ENCODE measurements at places on chromosomes 16 and 17. TPM values are rescaled to one million over a fixed set of nuclear protein-coding genes. Genes with fewer than 3 reads are reported as not detected.

Gene SDR42E1
- 0.52 TPM for total RNA-seq

Gene KRTAP9-8
- total RNA-seq, result not detected

Gene ACSM2A
- total RNA-seq, result not detected

Gene TMEM100
- total RNA-seq, result 13.9 TPM

Gene CIBAR2
- total RNA-seq, result not detected

Gene KIF18B
- 0.49 TPM for total RNA-seq

GRCh38 chr17:69431835-69432234 lies 17.3 kb downstream of the MAP2K6 start:
- H3K27me3 ChIP-seq, result no peaks in the 10 kb centered on the region
- peaks cover 20% of the 10 kb centered on the region for H3K4me1 ChIP-seq
- no peak overlapping the region for H3K27ac ChIP-seq
- no peak for DNase-seq

DNA sequence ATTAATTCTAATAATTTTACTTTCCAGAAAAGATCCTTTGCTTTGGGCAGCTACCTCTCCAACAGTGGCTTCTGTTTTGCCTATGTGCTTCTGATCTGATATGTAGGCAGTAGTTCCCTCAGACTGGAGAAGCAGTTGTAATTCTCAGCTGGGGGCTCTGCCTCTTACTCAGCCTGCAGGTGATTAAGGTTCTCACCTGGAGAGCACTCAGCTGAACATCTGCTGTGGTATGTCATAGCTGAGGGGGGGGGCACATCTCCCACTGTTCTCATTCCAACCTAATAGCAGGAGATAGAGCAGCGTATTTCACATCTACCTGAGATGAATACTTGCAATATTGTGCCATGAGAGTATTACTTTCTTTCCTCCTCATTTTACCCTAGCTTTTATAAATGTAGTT lies 511.9 kb upstream of the CDH8 start:
- DNase-seq, result no peak
- H3K4me3 ChIP-seq, result no peak overlapping the region
- no peaks in the 10 kb centered on the region for H3K27me3 ChIP-seq

DNA sequence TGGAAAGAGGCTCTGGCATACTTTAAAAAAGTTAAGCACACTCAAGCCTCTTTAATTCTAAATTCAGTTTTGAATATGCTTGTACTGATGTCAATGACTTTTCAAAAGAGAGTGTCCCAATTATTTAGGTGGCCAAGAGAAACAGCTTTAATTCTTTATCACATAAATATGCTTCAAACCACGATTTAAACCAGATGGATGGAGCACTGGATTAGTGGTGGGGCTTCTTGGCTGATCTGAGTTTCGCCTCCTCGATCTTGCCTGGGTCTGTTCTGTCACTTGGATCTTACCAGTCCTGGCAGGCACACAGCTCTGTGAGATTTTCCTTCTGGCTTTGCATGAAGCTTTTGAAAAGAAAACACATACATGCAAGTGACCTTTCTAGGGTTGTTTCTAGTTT lies 467.8 kb downstream of the MAF start:
- no peaks in the 10 kb centered on the region for H3K4me1 ChIP-seq
- H3K27ac ChIP-seq, result no peak overlapping the region
- no peaks in the 10 kb centered on the region for H3K27me3 ChIP-seq
- no peak overlapping the region for H3K4me3 ChIP-seq

DNA sequence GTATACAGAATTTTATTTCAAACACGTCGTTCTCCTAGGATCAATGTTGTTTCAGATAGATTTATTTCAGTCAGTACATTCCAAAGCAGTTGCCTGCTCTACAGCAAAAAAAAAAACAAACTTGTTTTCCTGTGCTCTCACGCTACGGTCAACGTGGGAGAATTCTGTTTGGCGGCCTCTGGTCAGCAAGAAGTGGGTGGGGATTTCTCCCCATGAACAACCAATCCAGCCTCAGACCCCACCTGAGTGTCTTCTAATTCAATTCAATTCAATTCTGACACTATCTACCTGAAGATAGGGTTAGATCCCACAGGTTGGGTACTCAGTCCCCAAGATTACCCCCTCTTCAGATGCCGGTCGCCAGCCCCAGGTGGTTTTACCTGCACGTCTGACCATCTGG lies 22.1 kb downstream of the C17orf58 start:
- DNase-seq, result no peak
- no peak overlapping the region for H3K27ac ChIP-seq
- H3K27me3 ChIP-seq, result no peaks in the 10 kb centered on the region
- peaks cover 64% of the 10 kb centered on the region for H3K36me3 ChIP-seq
- H3K4me3 ChIP-seq, result no peak overlapping the region
- H3K4me1 ChIP-seq, result no peaks in the 10 kb centered on the region

DNA sequence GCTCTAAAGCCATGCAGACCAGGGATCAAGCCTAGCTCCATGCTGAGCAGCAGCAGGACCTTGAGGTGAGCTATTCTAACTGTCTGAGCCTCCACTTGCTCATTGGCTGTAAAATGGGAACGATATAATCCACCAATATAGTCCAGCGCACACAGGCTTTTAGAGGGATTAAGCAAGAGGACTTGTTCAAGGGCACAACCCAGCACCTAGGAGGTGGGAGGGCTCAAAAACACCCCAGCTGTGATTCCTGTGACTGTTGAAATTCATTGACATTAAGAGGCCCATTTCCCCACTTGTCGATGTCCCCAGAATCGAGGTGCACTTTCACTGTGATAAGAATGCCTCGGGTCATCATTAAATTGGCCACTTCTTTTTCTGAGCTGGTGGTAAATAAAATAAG lies 4.1 kb downstream of the USH1G start:
- peaks cover 16% of the 10 kb centered on the region for H3K4me1 ChIP-seq
- no peak overlapping the region for H3K27ac ChIP-seq
- no peak for DNase-seq
- no peaks in the 10 kb centered on the region for H3K36me3 ChIP-seq

DNA sequence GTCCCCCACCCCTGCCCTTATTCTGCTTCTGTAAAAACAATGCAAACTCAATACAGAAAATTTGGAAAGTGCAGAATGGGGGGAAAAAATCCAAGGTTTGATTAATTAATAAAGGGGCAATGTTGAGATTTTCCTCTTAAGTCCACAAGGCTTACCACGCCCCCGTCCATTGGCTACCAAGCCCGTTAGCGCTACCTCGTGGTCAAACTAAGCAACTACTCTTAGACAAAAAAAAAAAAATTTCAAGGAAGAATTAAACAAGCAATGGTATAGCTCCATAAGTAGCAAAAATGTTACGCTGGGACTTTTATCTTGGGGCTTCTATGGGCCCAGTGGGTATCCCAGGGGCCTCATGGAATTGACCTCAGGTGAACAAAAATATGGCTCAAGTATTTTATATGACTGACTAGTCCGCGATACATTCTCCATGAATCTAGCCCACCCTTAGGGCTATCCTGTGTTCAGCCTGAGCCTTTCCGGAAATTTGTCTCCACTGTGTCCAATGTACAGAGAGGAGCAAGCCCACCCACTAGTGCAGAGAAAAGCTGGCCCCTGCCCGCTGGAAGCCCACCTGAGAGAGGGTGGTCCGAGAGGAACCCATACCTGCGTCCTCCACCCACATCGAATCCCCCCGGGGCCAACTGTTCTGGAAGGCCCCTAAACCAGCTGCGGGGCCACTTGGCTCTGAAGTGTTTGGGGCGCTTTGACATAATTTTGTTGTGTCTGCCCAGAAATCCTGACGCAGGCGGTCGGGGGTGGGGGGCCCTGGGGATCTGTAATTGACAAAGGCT lies 19.1 kb upstream of the TEX2 start:
- H3K4me1 ChIP-seq, result peaks cover 30% of the 10 kb centered on the region
- peak; percentile 38 for DNase-seq
- H3K27me3 ChIP-seq, result no peaks in the 10 kb centered on the region
- H3K4me3 ChIP-seq, result peak overlapping the region; percentile 9
- no peak overlapping the region for H3K27ac ChIP-seq

DNA sequence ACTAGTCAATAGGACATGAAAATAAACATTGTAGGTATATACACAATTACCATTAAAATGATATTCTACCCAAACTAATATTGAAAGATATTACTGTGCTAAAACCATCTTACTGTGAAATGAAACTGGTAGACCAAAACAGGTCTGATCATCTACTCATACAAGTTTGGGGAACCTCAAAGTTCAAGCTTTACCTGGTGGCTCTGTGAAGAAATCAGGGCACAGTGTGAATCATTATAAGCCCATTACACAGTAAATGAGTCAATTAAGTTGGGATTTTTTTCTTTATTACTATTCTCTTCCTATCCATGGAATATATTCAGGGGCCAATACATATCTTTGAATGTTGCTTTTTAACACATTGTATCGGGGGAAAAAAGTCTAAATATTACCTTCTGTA lies 57.1 kb downstream of the HELZ start:
- no peaks in the 10 kb centered on the region for H3K27me3 ChIP-seq
- H3K4me1 ChIP-seq, result peaks cover 13% of the 10 kb centered on the region
- no peak for DNase-seq
- no peak overlapping the region for H3K27ac ChIP-seq

- no peak overlapping the region for H3K27ac ChIP-seq
- no peak overlapping the region for H3K4me3 ChIP-seq
- H3K4me1 ChIP-seq, result no peaks in the 10 kb centered on the region
- no peaks in the 10 kb centered on the region for H3K36me3 ChIP-seq
Observed at GRCh38 chr17:14427900-14428647, 127.2 kb downstream of the HS3ST3B1 start.

DNA sequence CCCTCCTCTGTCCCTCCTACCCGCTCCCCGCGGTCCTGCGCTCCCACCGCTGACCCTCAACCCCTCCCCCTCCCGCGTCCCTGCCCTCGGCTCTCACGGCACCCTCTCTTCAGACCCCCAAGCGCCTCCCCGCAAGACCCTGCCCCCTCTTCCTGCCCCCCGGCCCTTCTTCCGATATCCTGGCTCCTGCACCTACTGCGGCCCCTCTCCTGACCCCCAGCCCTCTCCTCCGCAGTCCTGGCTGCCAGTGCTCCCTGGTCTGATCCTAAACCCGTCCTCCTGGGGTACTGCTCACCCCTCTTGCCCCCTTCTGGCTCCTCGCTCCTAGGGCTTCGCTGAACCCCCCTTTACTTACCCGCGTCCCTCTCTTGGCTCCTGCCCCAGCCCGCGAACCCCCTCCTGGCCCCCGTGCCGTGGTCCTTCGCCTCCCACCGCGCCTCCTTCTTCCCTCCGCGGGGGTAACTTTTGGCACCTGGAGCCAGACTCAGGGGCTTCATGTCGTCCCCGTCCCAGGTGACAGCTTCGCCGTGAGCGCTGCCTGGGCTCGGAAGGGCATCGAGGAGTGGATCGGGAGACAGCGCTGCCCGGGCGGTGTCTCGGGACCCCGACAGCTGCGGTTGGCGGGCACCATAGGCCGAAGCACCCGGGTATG lies 839 bp downstream of the NKD1 start:
- H3K4me1 ChIP-seq, result peaks cover 19% of the 10 kb centered on the region
- no peak for DNase-seq
- no peak overlapping the region for H3K27ac ChIP-seq

GRCh38 chr17:38724337-38724988 lies 5.7 kb upstream of the CISD3 start:
- no peaks in the 10 kb centered on the region for H3K27me3 ChIP-seq
- H3K27ac ChIP-seq, result peak overlapping the region; percentile 43
- H3K36me3 ChIP-seq, result peaks cover 51% of the 10 kb centered on the region
- peaks cover 32% of the 10 kb centered on the region for H3K4me1 ChIP-seq

DNA sequence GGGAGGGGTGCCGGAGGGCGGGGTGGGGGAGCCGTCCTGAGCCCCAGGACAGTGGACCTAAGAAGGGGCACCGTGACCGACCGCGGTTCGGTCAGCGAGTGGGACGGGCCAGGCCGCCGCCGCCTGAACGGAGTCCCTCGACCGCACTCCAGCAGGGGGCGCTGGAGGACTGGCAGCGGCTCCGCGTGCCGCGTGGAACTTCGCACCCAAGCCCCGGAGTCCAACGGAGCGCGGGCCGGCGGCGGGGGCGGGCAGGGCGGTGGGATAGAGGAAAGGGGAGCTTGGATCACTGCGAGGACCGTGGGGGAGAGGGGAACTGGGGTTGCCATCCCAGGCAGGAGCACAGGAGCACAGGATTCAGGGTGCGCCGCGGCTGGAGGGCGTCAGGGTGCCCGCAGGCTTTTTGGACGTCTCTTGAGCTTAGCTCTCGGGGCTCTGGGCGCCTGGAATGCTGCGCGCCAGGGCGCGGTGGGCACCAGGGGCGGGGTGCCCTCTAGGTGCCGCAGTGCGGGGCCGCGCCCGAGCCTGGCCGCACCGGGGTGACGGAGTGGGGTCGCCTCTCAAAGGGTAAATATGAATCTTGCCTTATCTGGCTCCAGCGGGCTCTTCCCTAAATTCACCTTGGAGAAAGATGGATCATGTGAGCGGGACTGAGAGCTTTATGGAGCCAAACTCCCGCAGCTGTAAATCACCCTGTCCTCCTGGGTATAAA lies 379 bp upstream of the OTOP2 start:
- peaks cover 100% of the 10 kb centered on the region for H3K27me3 ChIP-seq
- H3K36me3 ChIP-seq, result no peaks in the 10 kb centered on the region
- peak overlapping the region; percentile 53 for H3K4me3 ChIP-seq
- peaks cover 26% of the 10 kb centered on the region for H3K4me1 ChIP-seq

DNA sequence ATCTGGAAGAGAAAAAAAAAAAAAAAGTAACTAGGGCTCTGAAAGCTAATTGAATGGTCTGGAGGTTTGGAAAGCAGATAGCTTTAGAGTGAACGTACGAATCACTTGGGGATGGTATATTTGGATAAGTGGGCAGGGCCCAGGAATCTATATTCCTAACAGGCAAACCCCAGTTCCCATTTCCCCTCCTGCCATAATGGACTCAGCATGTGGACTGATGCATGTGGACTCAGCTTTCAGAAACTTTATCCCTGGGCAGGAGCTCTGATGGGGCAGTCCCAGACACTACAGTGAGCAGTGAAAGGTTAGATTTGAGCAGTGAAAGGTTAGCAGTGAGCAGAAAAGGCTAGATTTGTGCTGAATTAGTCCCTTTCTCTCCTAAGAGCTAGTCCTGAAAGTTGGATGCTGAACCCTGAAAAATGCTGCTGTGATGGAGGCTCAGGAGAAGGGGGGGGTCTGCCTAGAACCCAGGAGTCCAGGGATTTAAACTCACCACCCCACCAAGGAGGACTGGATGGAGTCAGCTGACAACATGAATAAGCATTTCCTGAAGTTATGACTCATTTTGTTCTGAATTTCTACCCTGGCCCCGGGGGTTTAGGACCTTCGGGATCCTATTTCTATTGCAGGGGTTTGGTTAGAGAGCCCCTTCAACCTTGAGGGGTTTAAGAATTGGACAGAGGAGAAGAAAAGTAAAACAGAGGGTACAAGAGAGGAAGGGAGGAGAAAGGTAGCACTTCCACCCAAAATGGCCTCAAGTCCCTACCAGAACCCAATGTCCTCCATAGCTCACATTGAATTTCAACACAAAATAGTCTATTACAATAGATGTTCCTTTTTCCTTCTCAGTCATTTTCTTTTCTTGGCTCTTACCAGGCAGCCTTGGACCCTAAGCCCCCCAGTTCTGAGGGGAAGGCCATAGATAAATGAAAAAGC lies 10.3 kb upstream of the FZD2 start:
- peaks cover 73% of the 10 kb centered on the region for H3K27me3 ChIP-seq
- H3K4me1 ChIP-seq, result peaks cover 3% of the 10 kb centered on the region
- H3K36me3 ChIP-seq, result no peaks in the 10 kb centered on the region
- H3K27ac ChIP-seq, result no peak overlapping the region

Measured in left ventricle myocardium inferior (tissue), 1 donor.